RCC 7860 (cell line): ENCODE measurements at places on chromosomes 3 and 15.

- DNase-seq: no peak
These were observed 446.6 kb upstream of the BCHE start for GRCh38 chr3:166283840-166284239.

DNA sequence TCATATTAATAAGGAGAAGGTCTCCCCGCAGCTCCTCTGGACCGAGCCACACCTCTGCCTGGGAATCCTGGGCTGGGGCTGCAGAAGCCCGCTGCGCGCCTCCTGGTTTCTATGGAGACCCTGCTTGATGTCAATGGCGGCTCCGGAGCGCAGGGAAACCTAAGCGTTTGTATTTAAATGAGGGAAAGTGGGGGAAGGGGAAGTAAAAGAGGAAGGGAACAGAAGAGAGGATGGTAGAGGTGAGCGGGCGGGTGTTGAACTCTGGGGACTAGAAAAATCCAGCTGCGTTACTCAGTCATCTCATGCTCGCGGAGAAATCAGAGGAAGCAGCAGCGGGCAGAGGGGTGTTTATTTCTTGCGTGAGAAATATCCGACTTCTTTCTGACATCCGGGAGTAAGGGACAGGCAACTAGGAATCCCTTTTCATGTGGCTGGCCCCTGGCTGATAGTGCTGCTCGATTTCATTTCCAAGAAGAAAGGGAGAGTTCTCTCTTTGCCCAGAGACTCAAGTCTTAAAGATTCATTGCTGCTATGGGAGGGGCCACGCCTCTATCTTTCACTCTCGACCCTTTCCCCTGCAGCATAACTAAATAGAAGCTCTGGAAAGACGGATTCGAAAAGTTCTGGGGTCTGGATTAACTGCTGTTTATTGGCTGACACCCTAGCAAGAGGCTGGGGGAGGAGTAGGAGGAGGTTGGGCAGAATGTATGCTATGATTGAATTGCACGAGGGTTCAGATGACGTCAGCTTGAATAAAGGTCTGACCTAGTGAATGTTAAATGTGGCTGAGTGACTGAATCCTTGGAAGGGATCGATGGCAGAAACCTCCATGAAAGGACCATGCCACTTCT, 110.5 kb upstream of the GAP43 start:
- no peak for DNase-seq

- no peak for DNase-seq
These were observed 267.3 kb downstream of the TLE3 start for GRCh38 chr15:69830430-69830829.

DNA sequence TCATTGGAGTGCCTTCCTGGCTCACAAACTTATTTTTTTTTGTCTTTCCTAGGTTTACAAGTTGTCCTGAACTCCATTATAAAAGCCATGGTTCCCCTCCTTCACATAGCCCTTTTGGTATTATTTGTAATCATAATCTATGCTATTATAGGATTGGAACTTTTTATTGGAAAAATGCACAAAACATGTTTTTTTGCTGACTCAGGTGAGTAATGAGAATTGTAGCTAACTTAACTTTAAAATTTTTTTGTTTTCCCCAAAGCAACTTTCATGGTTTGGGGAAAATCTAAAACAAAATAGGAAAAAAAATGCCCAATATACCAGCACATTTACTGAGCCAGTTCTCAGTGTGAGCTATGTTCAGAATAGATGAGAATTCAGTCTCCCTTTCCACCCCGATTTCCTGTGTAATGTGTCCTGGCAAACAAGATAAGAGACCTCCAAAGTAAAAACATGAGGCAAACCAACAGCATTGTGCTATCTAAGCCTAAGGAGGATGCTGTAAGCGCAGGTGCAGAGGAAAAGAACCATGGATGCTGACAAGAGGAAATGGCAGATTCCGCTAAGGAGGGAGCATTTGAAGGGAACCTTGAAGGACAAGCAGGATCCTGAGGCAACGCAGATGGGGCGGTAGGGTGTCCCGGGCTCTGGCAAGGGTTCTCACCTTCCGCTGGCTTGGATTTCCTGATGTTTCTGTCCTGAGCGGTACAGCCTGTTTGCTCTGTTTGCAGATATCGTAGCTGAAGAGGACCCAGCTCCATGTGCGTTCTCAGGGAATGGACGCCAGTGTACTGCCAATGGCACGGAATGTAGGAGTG, 171.4 kb downstream of the CACNA1D start:
- DNase-seq: no peak

GRCh38 chr3:102158080-102158740, 276.6 kb upstream of the ZPLD1 start:
- no peak for DNase-seq
